ENCODE measurements at places on chromosomes 1 and 21.

DNA sequence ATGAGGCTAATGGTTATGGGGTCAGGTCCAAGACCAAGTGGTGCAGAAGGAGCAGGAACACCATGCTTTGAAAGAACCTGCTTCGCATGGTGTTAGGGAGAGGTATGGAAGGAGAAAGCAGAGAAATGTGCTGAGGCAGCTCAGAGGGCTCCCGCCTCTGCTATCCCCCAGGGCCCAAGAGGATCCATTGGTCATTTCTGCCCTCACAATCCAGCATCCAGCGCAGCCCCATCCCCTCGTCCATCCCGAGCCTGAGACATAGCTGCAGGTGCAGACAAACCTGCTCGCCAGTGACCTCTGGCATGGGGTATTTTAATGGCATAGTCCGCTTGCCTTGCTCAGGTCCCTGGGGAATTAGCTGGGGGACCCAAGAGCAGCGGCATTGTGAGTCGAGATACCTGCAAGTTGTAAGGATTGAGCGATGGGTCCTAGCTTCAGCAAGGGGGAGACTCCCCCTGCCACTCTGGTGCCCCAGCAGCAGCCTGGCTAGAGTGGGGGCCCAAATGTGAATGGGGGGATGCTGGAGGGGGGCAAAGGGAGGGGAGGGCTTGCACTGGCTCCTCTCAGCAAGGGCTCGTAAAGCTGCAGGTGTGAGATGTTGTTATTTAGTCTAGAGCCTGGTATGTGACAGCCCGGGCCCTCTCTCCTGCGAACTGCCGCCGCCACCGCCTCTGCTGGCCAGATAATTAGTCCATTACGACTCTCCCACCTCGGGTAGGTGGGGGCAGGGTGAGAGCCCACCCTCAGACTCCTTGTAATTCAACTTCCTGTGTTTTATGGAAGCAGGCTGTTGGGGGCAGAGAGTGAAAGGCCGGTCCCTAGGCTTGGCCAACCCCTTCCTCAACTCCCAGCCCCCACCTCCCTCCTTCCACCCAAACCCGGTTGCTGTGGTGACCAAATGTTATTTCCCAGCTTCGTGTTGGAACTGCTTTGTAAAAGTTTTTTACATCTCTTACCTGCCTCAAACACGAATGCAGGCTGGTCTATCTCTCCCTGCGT is 118.8 kb downstream of the RNF220 start:
- no peak for DNase-seq

DNA sequence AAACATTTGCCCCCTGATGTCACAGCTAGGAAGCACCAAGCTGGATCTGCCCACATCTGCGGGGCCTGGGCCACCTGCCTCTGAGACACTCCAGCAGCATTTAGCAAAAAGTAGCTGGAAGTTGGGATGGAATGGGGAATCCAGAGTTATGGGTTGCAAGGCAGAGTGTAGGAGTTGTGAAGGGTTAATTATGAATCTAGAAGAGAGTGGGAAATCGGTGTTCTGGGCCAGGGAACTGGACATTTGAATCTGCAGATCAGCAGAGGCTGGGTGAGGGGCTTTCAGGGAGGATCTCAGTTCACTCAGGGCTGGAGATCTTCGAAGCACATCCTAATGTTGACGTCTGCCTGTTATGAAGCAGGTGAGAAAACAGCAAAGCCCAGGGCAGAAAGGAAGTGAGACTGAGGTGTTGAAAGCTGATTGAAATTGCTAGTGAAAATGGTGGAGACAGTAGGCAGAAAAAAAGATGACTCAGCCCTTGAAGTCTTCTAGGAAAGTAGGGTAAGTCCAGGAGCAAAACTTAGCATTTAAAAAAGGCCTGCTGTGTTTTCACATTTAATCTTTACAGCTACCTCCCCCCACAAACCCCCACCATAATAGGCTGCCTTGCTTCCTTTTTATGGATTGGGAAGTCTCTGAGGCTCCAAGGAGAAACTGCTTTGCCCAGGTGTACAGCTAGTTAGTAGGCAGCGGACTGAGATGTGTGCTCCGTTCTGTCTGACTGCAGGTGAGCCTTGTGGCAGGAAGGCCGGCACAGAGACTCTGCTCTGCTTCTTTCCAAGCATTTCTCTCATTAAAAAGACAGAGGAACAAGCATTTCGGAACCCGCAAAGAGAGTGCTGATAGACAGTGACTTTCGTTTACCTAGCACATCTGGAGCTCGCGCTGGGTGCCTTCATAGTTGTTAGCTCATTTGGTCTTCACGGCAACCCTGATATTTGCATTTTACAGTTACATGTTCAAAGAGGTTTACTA is 7.2 kb downstream of the VANGL1 start:
- no peak for DNase-seq

GRCh38 chr1:149845416-149845815 is 54.0 kb upstream of the BOLA1 start:
- DNase-seq, result no peak

- DNase-seq, result peak; percentile 20
These were observed 36.5 kb downstream of the EPHB2 start for GRCh38 chr1:22747021-22747734.

DNA sequence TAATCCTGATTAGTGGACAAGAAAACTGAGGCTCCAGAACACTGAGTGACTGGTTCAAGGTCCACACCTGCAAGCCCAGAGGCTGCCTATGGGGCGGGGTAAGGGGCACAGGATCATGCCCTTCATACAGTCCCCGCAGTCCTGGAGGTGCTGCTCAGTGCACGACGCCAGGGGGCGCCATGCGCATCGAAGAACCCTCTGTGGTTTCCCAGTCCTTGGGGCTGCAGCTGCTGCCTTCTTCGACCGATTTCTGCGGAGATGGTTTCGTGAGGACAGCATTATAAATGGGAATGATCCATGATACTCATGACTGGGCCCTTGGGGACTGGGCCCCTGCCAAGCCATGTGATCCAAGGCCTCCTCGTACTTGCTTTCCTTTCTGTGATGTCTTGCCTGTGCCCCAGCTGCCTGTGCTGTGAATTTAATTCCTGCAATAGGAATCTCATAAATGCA is 37.1 kb upstream of the ARHGEF10L start:
- peak; percentile 91 for DNase-seq

DNA sequence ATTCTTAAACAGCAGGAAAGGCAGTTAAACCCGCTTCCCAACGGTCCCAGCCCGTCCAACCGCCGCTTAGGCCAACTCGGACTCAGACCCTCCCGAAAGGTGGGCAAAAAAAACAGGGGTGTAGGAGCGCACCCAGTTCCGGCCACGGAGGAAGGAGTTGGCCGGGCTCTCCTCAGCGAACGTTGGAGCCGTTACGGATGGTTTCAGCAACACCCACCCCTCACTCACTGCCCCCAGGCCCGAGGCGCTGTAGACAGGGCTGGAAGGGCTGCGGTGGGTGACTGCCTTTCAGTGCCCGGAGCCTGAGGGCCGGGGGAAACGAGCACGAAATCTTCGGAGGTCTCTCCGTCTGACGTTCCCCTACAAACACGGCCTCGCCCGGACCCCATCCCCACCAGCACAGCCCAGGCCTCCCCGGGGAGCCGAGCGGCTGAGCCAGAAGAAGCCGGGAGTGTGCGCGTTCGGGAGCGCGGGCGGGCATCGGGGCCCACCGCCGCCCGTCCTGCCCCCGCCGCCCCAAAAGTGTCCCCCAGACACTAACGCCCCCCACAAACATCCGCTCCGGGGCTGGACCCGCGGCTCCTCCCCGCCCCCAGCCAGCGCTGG is 1.3 kb downstream of the KDM5B start:
- peak; percentile 63 for DNase-seq

DNA sequence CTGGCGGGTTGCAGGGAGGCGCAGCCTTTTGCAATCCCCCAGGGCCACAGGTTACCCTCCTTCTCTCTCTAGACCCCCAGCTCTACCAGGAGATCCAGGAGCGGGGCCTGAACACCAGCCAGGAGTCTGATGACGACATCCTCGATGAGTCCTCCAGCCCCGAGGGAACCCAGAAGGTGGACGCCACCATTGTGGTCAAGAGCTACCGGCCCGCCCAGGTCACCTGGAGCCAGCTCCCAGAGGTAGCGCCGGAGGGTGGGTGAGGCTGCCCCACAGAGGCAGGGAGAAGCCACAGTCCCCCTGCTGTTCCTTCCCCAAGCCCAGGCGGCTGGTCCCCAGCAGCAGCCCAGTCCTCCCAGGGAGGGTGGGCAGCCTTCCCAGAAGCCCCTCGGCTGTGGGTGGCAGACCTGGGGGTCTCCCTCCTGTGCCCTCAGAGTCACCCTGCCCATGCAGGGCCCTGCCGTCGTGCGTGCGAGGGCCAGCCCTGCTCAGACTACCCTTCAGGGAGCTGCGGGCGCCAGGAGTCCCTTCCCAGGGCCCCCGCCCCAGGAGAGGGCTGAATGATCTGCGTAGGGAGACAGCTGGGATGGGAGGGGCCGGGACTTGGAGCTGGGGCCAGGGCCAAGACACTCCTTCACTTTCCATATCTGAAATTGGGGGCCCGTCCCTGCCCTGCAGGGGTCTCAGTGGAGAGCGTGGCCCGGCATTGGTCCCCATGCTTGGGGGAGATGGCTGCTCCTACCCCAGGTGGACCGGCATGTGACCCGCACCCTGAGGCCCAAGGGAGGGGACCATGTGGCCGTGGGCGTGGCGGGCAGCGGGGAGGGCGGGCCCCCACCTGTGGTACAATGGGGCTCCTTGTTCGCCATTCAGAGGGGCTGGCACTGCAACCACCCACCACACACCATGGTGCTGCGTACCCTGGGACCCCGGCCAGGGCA is 12.9 kb downstream of the ARHGEF16 start:
- no peak for DNase-seq

- no peak for DNase-seq
These were observed 278.1 kb downstream of the LMX1A start for GRCh38 chr1:165078391-165078790.

DNA sequence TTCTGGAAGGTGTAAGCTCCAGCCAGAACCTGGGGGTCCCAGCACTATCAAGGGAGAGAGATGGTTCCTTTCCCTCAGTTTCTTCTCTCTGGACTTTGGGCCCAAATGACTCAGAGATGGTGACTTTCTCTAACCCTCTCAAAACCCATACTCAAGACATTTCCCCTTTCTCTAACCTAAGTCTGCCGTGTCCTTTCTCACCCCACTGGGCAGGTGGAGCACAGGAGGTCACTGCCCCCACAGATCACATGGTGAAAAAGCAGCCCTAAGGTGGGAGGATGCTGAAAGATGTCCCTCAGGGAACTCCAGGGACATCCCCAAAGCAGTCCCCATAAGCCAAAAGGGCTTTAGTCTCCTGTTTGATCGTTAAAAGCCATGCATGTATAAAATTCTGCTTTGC is 173.7 kb downstream of the HIVEP3 start:
- DNase-seq, result no peak

GRCh38 chr21:38326429-38326828 is 69.6 kb downstream of the KCNJ15 start:
- no peak for DNase-seq

DNA sequence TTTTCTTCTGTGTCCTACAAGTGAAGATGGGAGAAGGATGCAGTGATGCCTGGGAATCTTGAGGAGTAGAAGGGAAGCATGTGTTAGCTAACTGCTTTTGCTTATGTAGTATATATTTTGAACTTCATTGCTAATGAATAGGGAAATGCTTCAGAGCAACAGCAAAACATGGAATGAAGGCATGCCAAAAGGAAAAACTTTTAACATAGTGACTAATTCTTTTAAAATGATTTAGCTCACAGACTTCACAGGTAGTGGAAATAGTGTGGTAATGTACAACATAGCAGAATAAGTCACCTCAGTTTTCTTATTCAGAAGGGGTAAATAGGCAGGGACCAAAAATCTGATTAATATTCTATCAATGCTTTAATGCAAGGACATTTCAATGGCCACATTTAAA is 95.5 kb downstream of the LYPLAL1 start:
- no peak for DNase-seq

DNA sequence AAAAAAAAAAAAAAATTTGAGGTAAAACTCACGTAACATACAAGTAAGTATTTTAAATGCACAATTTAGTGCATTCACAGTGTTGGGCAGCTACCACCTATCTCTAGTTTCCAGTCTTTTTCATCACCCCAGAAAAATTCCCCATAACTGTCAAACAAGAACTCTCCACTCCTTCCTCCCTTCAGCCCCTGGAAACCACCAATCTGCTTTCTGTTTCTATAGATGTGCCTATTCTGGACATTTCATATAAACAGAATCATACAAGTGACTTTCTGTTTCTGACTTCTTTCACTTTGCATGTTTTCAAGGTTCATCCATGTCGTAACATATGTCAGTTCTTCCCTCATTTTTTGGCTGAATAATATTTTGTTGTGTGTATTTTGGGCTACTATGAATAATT is 24.9 kb upstream of the ETS2 start:
- DNase-seq, result no peak

DNA sequence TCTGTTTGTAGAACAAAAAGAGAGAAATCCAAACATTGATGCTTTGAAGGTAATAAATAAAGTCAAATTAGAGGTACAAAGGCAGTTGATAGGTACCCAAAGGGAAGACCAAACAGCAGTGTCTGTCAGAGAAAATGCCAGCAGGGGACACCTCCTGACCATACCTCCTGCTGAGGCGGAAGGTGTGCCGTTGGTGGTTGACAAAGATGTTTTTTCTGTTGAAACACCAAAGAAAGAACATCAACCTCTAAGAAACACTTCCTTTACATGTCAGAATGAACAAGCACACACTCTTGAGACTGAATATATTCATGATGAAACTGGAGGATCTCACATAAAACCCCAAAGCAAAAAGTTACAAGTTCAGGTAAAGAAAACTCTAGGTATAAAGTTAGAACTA is 128.3 kb downstream of the MACF1 start:
- DNase-seq, result no peak

- peak; percentile 31 for DNase-seq
These were observed 50.5 kb downstream of the CNN3 start for GRCh38 chr1:94876362-94876761.

GRCh38 chr1:93531193-93531592 is 83.3 kb downstream of the FNBP1L start:
- DNase-seq, result no peak

- DNase-seq, result no peak
These were observed 313.1 kb downstream of the PTBP2 start for GRCh38 chr1:97034651-97035050.

DNA sequence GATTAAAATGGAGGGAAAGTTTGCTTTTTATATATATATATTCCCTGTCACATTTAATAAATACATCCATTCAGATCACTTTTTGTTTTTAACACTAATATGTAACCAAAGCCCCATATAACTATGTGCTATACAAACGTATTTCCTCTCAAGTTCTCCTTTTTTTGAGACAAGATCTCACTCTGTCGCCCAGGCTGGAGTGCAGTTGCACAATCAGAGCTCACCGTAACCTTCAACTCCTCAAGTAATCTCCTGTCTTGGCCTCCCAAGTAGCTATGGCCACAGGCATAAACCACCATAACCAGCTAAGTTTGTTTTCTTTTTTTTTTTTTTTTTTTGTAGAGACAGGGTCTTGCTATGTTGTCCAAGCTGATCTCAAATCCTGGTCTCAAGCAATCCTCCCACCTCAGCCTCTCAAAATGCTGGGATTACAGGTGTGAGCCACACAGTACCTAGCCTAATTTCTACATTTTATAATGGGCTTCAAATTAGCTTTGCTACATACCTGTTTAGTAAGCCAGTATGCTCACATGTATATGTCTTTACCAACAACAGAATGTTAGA is 120.0 kb downstream of the TGFBR3 start:
- DNase-seq, result no peak

DNA sequence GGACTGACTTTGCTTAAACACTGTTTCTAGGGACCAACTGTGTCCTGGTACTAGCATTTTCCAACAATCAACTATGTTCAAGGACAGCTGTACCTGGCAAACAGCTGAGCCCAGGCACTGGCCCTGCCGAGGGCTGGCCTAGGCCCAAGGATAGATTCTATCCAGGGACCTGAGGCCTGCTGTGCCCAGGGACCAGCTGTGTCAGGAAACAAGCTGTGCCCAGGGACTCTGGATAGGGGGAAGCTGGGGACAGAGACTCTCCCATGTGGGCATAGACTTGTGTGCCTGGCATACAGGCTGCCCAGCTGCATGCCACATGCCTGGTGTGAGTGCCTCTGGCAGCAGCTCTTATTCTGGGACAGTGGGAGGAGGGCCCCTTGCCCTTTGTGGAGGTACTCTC is 38.1 kb upstream of the POU3F1 start:
- DNase-seq, result no peak
